Mesendoderm (in vitro differentiated cells): ENCODE measurements at places on chromosomes 6 and 20.

DNA sequence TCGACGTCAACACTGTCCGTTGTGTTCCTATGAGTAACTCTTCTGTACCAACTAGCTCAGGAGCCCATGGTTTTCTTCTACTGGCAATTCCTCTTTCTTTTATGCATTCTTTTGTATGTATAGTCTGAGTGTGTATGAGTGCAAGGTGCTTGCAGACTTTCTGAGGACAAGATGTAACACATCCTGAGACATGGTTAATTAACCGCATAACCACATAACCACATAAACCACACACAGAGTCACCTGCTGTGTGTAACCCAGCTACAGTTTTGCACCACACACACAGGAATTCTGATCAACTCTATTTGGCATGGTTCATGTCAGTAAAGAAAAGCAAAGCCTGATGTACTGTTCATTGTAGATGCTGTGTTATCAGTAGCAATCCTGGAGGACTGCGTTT is 98.6 kb downstream of the DACT2 start:
- no peak overlapping the region for H3K4me3 ChIP-seq
- H3K27me3 ChIP-seq: no peaks in the 10 kb centered on the region
- H3K4me1 ChIP-seq: peaks cover 2% of the 10 kb centered on the region

GRCh38 chr20:1804554-1804956 is 90.7 kb upstream of the SIRPA start:
- H3K4me3 ChIP-seq: no peak overlapping the region
- H3K4me1 ChIP-seq: peaks cover 2% of the 10 kb centered on the region
- no peak for DNase-seq
- H3K27ac ChIP-seq: no peak overlapping the region
- H3K36me3 ChIP-seq: no peaks in the 10 kb centered on the region

DNA sequence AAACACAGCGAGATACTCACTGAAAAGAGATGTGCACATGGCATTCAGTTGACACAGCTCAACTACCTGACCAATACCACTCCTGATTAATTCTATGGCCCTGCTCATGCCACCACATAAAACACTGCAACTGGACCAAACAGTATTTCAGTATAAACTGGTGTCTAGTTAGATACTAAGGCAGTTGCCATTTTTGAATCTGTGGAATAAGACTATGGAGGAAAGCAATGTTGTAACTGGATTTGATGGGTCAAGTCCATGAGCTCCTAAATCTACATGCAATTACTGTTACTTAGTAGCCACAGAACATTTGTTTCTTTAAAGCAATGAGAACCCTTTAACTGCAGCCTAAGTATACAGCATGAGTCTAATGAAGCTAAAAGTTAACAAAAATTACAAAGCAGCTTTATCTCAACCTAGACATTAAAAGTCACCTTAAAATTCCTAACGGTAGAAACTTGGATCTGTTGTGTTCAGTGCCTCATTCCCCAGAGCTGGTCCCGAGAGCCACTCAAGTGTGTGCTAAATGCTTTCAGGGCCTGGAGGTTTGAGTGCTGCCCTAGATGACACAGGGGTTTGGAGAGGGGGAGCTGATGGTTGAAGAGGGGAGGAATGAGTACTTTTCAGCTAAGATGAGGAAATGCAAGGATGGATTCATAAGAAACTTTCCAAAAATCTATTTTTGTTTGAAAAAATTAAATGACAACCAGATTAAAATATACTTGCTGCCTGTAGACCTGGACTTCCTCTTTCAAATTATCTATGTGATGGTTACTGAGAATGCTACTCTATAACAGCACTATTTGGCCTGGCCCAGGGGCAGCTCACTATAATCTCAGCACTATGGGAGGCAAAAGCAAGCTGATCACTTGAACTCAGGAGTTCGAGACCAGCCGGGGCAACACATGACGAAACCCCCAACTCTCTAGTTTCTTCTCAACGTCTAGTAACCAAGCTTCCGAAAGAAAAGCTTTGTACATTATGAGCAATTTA is 15.6 kb downstream of the SNX5 start:
- H3K27ac ChIP-seq: no peak overlapping the region
- no peaks in the 10 kb centered on the region for H3K4me1 ChIP-seq
- H3K4me3 ChIP-seq: no peak overlapping the region

GRCh38 chr6:84273048-84273809 is 45.8 kb upstream of the CEP162 start:
- no peak overlapping the region for H3K4me3 ChIP-seq
- H3K36me3 ChIP-seq: no peaks in the 10 kb centered on the region
- no peaks in the 10 kb centered on the region for H3K4me1 ChIP-seq
- no peaks in the 10 kb centered on the region for H3K27me3 ChIP-seq
- H3K27ac ChIP-seq: no peak overlapping the region

GRCh38 chr6:54710456-54710855 is 136.1 kb upstream of the FAM83B start:
- no peaks in the 10 kb centered on the region for H3K27me3 ChIP-seq
- no peak for DNase-seq
- H3K27ac ChIP-seq: no peak overlapping the region
- no peaks in the 10 kb centered on the region for H3K4me1 ChIP-seq
- H3K36me3 ChIP-seq: no peaks in the 10 kb centered on the region

DNA sequence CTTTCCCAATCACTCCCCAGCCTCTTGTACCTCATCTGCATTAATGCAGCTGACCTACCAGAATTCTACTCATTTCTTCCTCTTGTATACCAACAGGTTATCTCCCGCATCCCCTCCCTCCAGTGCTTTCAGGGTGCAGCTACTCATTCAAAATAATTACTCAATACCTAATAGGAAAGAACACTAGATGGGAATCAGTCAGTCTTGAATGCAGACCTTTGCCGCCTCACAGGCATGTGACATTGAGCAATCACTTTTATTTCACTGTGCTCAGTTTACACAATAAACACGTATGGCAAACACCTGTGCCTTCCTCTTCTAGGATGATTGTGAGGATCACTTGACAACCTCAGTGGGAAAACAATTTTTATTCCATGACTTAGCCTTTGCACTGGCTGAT is 13.3 kb downstream of the ZSCAN31 start:
- no peak for DNase-seq

GRCh38 chr6:88761237-88762031 is 202.0 kb downstream of the RNGTT start:
- no peak overlapping the region for H3K27ac ChIP-seq
- peak; percentile 46 for DNase-seq
- H3K36me3 ChIP-seq: no peaks in the 10 kb centered on the region
- peaks cover 2% of the 10 kb centered on the region for H3K4me1 ChIP-seq
- H3K27me3 ChIP-seq: no peaks in the 10 kb centered on the region
- no peak overlapping the region for H3K4me3 ChIP-seq

GRCh38 chr20:57371363-57371762 is 19.8 kb upstream of the RBM38 start:
- no peaks in the 10 kb centered on the region for H3K4me1 ChIP-seq
- DNase-seq: no peak
- no peaks in the 10 kb centered on the region for H3K27me3 ChIP-seq

GRCh38 chr6:107679457-107679856 is 144.7 kb downstream of the SCML4 start:
- no peak overlapping the region for H3K27ac ChIP-seq
- no peaks in the 10 kb centered on the region for H3K4me1 ChIP-seq
- no peaks in the 10 kb centered on the region for H3K27me3 ChIP-seq
- DNase-seq: peak; percentile 85

DNA sequence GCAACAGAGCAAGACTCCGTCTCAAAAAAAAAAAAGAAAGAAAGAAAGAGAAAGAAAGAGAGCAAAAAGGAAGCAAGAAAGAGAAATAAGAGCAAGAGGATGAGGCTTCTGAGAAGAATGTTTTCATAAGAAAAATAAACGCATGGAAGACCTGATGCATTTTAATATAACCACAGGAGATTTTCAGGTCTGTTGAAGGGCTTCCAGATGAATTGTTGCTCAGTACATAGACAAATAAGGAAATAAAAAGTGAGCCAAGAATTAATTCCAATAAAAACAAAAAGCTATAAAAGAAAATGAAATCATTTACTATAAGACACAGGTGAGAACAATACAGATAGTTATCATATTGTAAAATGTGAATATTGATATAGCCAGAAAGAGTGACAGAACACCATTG is 43.5 kb downstream of the PERP start:
- H3K36me3 ChIP-seq: no peaks in the 10 kb centered on the region
- no peak overlapping the region for H3K4me3 ChIP-seq
- no peak overlapping the region for H3K27ac ChIP-seq
- no peak for DNase-seq

GRCh38 chr20:23435626-23436539 is 3.6 kb upstream of the CSTL1 start:
- H3K4me3 ChIP-seq: no peak overlapping the region
- H3K36me3 ChIP-seq: no peaks in the 10 kb centered on the region
- no peaks in the 10 kb centered on the region for H3K27me3 ChIP-seq
- no peak overlapping the region for H3K27ac ChIP-seq
- no peaks in the 10 kb centered on the region for H3K4me1 ChIP-seq
- DNase-seq: no peak

- H3K4me1 ChIP-seq: no peaks in the 10 kb centered on the region
- peak; percentile 58 for DNase-seq
- no peaks in the 10 kb centered on the region for H3K27me3 ChIP-seq
- H3K36me3 ChIP-seq: no peaks in the 10 kb centered on the region
- no peak overlapping the region for H3K4me3 ChIP-seq
- no peak overlapping the region for H3K27ac ChIP-seq
Measured at GRCh38 chr20:8534368-8535160, 402.5 kb downstream of the PLCB1 start.

DNA sequence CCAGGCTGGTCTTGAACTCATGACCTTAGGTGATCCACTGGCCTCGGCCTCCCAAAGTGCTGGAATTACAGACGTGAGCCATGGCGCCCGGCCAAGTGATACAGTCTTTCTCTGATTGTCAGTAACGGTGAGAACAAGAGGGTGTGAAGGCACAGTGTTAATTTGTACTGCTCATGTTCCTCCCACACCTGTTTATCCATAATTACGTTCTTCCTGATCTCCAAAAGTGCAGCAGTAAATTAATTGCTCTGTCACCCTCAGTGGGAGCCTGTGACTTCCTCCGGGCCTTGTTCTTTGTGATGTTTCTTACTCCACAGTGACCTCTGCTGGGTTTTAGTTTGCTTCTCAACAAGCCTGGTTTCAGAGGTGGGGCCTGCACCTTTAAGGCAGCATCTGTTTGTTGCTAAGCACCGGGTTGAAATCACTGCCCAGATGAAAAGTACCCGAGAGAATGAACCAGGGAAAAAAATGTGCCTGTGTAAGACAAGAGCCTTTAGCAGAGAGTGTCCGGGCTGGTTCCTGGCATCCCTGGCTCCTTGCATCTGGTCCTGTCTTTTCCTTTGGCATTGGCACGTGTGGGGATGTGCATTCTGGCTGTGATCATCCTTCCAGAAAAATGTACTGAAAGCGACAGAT is 89.1 kb upstream of the CLDN20 start:
- H3K36me3 ChIP-seq: no peaks in the 10 kb centered on the region
- H3K4me1 ChIP-seq: no peaks in the 10 kb centered on the region
- peak; percentile 96 for DNase-seq
- H3K27ac ChIP-seq: no peak overlapping the region
- H3K27me3 ChIP-seq: no peaks in the 10 kb centered on the region

- H3K4me1 ChIP-seq: no peaks in the 10 kb centered on the region
- no peak overlapping the region for H3K4me3 ChIP-seq
- no peaks in the 10 kb centered on the region for H3K36me3 ChIP-seq
- no peak for DNase-seq
- H3K27me3 ChIP-seq: no peaks in the 10 kb centered on the region
- H3K27ac ChIP-seq: no peak overlapping the region
Measured at GRCh38 chr6:85685713-85686112, 43.0 kb upstream of the SYNCRIP start.

- no peaks in the 10 kb centered on the region for H3K36me3 ChIP-seq
- H3K4me3 ChIP-seq: no peak overlapping the region
- no peak for DNase-seq
- no peaks in the 10 kb centered on the region for H3K27me3 ChIP-seq
- no peaks in the 10 kb centered on the region for H3K4me1 ChIP-seq
- H3K27ac ChIP-seq: no peak overlapping the region
Measured at GRCh38 chr20:23566199-23566932, 1.9 kb downstream of the CST9L start.

- no peaks in the 10 kb centered on the region for H3K27me3 ChIP-seq
- DNase-seq: no peak
- H3K36me3 ChIP-seq: no peaks in the 10 kb centered on the region
- H3K4me3 ChIP-seq: no peak overlapping the region
Measured at GRCh38 chr20:6884114-6884513, 116.6 kb downstream of the BMP2 start.

DNA sequence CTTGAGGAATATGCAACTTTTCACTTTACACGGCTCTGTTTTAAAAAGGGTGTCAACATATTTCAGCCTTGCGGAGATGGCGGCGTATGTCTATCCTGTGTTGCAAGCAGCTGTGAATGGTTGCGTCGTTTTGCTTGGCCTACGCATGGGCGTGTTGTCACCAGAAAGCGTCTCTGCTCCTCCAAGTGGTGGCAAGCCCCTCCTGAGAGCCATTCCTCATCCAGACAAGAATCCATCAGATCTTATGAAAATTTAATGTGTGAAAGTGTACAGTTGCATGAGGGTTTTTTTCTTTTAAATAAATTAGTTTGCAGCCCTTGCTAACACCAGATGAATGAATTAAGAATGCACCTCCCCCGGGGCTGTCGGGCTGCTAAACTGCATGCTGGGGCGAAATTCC is 114.4 kb downstream of the PHACTR3 start:
- H3K27me3 ChIP-seq: no peaks in the 10 kb centered on the region
- H3K4me1 ChIP-seq: no peaks in the 10 kb centered on the region
- no peak for DNase-seq
- no peak overlapping the region for H3K4me3 ChIP-seq

DNA sequence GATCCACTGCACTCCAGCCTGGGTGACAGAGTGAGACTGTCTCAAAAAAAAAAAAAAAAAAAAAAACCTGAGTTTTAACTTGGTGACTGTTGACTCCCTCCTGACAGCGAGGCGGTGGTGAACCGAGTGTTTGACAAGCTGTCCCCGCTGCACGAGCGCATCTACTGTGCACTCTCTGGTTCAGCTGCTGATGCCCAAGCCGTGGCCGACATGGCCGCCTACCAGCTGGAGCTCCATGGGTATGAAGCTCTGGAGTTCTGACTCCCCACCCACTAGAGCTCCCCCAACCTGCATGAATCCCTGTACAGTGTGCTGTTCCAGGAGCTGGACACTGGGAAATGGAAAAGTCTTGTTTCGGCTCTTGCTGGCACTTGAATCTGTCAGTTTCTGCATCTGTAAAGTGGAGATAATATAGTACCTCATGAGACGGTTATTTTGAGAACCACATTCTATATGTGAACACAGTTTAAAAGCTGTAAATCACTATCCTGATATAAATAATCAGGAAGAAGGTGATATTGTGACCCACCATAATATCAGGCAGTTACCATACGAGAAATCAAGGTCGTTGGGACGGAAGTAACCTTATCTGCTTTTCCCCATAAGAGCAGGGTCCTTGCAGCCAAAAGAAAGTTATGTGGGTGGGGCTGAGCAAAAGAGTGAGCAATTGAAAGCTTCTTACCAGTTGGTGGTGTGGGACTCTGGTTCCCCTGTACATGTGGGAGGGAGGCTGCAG is 3.3 kb downstream of the PSMB9 start:
- H3K36me3 ChIP-seq: no peaks in the 10 kb centered on the region
- no peaks in the 10 kb centered on the region for H3K4me1 ChIP-seq
- H3K27ac ChIP-seq: no peak overlapping the region
- no peak overlapping the region for H3K4me3 ChIP-seq
- peaks cover 18% of the 10 kb centered on the region for H3K27me3 ChIP-seq
